ENCODE measurements at places on chromosomes 16 and 17.
A peak's percentile ranks its signal among the peaks of the same experiment; 100 is the strongest.

- peak; percentile 41 for DNase-seq
Observed at GRCh38 chr17:4499431-4500190, 930 bp downstream of the SPNS2 start.

DNA sequence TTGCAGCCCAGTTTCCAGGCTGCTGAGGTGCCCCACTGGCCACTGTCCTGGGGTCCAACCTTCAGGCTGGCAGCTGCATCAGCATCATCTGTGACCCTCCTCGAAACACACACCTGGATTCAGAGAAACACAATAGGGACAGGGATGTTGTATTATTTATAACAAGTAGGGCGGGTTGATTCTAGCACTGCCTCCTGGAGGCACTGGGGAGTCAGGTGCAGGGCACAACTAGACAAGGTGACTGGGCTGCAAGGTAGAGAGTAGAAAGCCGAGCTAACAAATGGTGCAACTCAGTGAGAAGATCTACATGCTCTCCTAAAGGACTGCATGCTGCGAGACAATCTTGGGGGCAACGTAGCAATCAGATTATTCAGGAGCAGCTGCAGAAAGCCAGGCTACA lies 317.3 kb downstream of the SLC39A11 start:
- DNase-seq = no peak

DNA sequence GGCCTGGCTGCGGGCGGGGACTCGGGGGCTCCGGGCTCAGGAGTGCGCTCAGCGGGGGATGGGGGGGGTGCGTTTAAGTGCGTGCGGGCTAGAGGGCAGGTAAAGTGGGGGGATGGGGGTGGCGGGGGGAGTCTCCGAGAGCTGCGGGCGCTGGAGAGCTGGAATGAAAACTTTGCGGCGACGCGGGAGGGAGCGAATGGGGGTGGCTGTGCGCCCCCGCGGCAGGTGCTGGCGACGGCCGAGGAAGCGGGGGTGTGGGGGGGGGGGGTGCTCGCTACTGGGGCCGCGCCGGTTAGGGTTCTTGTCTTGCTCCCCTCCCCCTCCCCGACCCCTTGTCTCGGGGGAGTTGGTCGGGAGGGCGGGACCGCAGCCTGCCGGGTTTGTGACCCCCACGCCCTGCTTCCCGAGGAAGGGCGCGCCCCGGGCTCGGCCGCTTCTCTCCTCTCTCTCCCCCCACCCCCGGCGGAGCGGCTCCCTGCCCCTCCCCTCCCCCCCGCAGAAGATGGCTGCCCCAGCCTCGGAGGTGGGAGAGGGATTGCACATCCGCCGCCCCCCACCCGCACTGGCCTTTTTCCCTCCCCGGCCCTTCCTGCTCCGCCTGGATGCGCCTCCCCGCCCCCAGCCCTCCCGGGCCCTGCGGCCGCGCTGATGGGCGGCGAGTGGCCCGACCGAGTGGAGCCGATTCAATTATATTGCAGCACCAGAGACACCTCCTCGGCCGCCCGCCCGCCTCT lies 649 bp downstream of the GSE1 start:
- DNase-seq = peak; percentile 27

GRCh38 chr17:66441101-66441661 lies 138.8 kb downstream of the PRKCA start:
- DNase-seq = no peak

DNA sequence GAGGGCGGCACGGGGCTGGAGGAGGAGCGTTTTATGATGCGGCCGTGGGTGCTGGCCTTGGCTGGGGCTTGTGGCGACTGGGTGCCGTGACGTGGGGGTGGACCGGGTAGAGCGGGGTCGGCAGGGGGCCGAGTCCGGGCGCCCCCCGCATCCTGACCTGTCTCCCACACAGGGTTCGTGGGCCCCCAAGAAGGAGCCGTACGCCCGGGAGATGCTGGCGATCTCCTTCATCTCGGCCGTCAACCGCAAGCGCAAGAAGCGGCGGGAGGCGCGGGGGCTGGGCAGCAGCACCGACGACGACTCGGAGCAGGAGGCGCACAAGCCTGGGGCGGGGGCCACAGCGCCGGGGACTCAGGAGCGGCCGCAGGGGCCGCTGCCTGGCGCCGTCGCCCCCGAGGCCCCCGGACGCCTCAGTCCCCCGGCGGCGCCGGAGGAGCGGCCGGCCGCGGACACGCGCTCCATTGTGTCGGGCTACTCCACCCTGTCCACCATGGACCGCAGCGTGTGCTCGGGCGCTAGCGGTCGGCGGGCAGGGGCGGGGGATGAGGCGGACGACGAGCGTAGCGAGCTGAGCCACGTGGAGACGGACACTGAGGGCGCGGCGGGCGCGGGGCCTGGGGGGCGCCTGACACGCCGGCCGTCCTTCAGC lies 81.6 kb downstream of the ARHGAP23 start:
- DNase-seq = no peak

GRCh38 chr16:29321000-29321393 lies 85.5 kb downstream of the NPIPB11 start:
- no peak for DNase-seq

DNA sequence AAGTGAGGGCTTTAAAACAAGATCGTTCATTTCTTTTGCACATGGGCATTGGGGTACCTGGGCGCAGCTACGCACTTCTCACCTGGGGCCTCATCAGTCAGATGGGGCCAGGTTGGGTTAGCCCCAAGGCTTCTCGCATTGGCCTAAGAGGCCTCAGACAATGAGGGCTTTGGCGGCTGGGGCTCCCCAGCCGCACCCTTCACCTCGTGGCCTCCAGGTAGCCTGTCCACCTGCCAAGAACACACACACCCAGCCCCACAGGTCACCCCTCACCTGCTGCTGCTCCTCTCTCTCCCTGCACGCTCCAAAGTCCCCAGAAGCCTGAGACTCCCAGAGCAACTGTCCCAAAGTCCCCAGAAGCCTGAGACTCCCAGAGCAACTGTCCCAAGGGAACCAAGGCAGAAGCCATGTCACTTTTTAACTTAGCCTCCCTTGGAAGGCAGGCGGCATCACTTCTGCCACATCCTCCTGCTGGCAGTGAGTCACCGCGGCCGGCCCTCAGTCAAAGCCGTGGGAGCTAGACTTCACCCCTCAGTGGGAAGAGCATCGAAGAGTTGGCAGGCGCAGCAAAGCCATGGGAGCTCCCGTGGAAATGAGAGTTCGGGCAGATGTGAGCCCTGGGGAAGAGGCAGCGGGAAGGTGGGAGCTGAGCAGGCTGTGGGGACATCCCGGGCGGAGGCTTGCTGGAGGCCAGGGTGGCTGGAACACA lies 78.9 kb upstream of the PLCG2 start:
- no peak for DNase-seq

DNA sequence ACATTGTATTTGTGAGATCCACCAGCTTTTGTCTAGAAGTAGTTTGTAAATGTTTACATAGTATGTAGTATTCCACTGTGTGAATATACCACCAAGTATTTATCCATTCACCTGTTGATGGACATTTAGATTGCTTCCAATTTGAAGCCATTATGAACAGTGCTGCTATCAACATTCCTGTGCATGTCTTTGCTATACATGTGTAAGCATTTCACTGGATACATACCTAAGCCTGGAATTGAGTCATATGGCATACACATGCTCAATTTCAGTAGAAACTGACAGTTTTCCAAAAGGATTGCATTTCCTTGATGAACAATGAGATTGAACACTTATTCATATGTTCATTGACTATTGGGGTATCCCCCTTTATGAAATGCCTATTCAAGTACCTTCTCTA lies 540.6 kb upstream of the SOX9 start:
- DNase-seq = no peak

DNA sequence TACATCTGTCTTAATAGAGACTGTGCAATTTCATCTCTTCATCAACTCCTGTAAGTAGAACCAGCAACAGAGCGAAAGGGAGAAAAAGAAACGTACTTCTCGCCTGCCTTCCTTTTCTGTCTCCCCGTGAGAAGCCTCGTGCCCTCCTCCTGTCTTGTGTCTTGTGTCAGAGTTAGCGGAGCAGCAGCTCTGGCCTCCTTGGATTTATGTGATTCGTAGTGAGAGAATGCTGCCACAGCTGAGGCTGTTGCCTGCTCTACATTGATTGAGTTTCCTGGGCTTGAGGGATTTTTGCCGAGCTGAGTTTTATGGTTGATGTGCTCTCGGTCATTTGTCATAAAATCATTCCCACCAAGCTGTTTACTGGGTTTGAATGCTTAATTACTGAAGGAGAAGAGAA lies 579.1 kb upstream of the RBFOX1 start:
- no peak for DNase-seq

- no peak for DNase-seq
Observed at GRCh38 chr16:49411121-49411970, 37.7 kb downstream of the C16orf78 start.

- DNase-seq = peak; percentile 90
Observed at GRCh38 chr17:8185582-8186445, 4.2 kb downstream of the BORCS6 start.
